ENCODE measurements at places on chromosomes 4 and X.

DNA sequence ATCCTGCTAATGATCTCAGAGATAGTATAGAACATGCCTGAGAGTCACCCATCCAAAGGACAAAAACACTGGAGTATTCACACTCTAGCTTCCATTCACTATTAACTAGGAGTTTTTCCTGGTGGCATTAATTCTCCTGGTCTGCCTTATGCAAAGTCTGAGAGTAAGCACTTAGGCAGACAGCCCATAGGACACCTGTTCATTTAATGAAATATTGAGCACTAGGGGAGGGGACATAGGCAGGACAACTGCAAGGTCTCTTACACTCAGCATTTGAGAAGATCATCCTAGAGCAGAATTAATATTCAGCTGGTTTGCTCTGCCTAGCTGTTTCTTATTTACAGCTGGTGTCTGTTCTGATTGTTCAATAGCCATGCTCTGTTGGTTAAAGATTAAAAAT is 508.5 kb downstream of the CENPC start:
- DNase-seq = no peak

- DNase-seq = peak; percentile 37
Measured at GRCh38 chrX:110341189-110342035, 17.2 kb upstream of the RTL9 start.

DNA sequence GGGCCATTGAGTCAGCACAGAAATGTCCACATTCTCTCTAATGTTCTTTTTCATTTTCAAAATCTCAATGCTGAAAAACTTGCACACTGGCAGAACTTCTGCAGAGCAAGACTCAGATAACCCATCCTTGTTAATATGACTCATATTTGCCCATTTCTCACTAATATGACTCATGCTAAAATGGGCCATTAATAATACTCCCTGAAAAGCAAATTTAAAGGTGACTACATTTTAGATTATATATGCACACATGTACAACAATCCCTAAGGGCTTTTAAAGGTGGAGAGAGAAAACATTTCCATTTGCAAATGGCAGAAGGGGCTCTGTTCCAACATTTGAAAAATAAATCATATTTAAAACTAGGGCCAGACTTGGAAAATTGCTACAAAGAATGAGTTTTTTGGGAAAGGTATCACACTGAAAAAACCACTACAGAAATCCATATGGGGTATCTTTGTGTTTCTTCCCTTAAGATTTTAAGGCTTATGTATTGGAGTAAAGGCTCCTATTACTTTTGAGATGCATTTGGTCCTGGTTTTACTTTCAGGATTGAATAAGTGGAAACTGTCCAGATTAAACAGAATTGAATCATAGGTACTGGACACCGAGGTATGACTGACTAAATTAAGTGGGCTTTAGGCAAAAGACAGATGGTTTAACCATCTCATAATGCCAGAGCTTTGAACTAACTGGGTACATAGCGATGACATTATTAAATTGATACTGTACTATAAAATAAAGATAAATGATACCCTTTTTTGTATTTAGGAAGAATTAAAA is 30.0 kb downstream of the TLR2 start:
- no peak for DNase-seq

- peak; percentile 62 for DNase-seq
Measured at GRCh38 chrX:49230500-49231232, 2.5 kb downstream of the CACNA1F start.

DNA sequence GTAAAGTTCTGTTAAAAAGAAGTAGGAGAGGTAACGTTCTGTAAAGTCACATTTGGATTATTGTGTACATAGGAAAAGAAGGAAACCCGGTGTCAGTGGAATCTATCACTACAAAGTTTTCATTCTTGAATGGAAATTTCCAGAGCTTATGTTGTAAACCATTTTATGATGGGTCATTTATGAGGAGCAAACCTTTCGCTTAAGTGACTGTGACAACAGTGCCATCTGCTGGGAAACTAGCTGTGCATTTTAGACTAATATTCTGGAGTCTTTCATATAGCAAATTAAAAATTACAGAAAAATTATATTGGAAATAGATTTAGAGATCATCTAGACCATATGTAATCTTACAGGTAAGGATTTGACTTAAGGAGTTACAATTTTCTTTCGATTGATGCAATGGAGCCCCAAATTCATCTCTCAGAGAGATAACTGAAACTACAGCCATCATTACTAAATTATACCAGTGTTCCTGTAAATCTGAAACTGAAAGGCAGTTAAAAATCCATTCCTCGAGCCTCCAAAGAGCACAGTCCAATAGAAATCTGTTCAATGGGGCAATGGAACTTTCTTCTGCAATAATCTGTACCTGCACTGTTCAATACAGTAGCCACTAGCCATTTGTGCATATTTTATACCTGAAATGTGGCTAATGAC is 26.9 kb downstream of the ASB9 start:
- peak; percentile 50 for DNase-seq

DNA sequence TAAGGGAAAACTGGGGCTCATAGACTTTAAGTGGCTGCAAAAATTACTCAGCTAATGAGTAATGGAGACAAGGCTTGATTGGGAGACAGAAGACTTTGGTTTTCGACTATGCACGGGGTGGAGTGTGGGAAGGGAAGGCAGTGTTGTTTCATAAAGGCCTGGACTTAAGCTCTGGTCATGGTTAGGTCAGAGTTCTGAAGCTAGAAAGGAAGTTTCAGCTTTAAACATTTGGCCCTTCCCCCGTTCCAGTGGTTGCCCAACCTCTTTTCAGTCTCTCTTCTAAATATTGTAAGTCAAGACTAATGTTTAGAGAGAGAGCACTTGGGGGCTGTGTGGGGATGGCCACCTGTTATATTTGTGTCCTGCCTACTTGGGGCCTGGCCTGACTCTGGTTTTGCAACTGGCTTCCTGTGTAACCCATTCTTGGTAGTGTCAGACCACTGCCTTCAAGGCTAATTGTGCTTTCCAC is 21.0 kb downstream of the MSN start:
- no peak for DNase-seq

DNA sequence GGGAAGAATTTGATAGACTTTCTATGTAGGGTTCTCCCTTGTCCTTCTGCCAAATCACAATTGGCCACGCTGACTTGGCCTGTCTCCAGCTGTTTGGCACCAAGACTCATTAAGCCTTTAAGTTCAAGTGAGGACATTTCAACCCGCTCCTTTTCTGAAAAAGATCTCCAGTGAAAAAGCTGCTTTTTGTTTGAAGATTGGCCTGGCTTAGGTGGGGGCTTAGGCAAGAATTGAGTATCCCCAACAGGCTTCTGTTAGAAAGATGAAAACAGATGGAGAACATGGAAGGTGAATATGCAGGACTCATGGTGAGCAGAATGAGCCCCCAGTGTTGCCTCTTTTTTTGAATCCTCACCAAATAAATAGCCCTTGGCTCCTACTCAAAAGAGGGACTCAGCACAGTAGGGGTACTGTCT is 28.5 kb upstream of the LIMCH1 start:
- no peak for DNase-seq

GRCh38 chr4:4995103-4995907 is 24.0 kb downstream of the CYTL1 start:
- DNase-seq = peak; percentile 57

- DNase-seq = no peak
Measured at GRCh38 chr4:38537666-38538065, 126.3 kb upstream of the KLF3 start.

DNA sequence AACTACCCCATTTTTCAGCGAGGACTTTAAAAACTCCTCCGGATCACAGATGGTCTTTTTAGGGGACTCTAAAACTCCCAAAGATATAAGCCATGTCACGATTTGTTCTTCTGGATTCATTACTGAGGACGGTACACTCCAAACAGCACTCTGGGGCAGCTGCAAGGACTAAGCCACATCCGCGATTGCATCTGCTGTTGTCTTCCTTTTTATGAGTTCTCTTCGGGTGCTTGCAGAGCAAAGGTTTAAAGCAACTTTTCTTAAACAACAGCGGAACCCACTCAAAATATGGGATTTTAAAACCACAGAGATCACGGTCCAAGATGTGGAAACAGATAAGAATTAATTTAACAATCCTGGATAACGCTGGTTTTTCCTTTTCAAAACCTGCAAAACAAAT is at the start of gene ARHGEF6:
Gene ARHGEF6, minus strand, starts transcription at position 170 of the 400 bp plus-strand sequence. Its CDS starts 50 bp downstream, at position 120.
- DNase-seq = peak; percentile 69

DNA sequence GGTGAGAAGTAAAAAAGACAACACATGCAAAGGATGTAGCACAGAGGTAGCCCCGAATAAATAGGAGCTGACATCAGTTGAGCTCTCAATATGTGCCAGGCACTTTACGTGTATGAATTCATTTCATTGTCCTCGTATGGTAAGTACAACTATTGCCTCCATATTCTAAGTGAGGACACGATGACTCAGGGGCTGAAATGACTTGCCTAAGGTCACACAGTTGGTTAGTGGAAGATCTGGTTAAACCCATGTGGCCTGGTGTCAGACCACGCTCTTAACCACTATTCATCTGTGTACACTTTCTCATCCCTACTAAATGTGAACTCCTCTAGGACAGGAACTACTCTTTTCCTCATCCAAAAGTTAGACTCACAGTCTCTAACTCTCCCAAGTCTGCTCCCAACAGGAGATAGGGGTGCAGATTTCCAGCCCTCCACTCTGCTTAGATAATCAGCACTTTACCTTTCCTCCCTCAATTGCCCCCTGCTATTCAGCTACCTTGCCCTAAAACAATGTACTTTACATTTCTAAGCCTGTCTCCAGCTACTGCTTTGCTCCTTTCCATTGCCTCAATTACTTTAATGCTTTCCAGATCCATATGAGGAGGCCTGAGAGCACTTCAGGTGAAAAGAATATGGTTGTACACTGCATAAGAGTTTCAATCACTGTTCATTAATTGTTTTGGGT is 58.8 kb upstream of the LHFPL1 start:
- DNase-seq = peak; percentile 61

- no peak for DNase-seq
Measured at GRCh38 chr4:38924353-38924752, 56.7 kb downstream of the FAM114A1 start.

- DNase-seq = peak; percentile 38
Measured at GRCh38 chr4:87051121-87051713, 116.4 kb downstream of the AFF1 start.

GRCh38 chr4:185518069-185518468 is 17.2 kb downstream of the PDLIM3 start:
- DNase-seq = no peak

DNA sequence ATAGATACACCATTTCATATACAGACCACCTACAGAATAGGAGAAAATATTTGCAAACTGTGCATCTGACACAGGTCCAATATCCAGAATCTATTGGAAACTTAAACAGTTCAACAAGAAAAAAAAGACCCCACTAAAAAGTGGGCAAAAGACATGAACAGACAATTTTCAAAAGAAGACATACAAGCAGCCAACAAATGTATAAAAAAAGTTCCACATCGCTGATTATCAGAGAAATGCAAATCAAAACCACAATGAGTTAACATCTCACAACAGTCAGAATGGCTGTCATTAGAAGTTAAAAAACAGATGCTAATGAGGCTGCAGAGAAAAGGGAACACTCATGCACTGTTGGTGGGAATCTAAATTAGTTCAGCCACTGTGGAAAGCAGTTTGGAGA is 36.8 kb downstream of the KIAA0232 start:
- no peak for DNase-seq

DNA sequence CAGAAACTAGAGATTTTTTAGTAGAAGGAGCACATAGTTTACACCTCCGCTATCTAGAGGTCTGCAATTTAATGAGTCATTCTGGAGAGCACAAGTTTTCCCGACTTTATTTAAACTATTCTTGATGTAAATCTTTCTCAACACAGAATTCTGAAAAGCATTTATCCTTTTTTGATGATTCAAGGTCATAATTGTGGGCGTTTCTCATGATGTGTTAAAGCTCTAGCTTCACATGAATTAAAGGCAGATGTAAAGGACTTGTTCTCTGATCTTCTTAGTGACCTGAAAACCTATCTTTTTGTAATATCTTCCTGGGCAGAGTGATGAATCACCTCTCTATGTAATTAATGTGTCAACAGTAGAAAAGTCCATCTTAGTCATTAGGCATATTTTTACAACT is 128.8 kb downstream of the COMMD8 start:
- DNase-seq = no peak

DNA sequence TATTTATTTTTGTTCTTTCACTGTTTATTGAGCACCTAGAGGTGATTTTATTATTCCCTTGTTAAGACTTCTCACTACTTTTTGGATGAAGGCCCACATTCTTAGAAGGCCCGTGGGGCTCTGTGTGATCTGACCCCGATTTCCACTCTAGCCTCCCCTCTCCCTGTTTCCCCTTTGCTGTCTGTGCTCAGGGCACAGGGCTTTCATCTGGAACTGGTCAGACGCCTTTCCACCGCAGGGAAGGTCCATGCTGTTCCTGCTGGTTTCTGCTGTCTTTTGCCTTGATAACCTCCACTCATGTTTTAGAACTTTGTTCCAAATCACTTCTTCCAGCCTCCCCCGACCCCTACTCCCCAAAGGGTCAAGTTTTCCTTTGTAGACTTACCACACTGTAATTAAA is 31.3 kb upstream of the ANAPC4 start:
- no peak for DNase-seq

DNA sequence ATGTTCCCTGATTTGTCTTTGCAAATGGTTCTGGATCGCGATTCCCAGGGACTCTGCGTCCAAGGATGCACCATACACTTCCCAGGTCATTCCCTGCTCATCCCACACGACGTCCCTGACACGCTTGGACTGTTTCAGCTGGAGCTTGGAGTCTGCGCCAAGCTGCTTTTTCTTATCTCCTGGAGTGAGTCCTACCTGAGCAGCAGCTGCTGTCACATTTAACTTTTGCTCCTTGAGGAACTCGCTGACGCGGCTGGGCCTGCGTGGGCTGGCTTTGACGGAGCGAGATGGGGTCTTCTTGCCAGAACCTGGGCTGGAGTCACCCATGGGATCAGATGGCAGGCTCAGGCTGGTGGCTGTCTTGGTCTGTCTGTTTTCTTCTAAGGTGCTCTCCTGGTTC is 59.6 kb downstream of the GPRIN3 start:
- DNase-seq = no peak

DNA sequence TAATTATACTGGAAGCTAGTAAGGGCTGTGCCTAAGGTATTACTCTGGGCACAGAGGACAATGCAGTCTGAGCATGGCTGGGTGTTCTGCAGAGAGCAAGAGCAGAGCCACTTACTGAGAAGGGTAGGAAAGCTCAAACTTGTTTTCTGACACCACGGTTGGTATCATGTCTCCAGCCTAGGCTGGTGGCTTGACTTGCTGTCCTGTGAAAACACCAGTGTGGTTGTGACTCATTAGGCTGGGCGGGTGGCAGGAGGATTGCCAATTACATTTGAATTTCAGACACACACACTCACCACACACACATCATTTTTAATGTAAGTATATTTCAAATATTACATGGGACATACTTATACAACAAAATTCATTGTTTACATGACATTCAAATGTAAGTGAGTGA is 19.7 kb upstream of the MTM1 start:
- peak; percentile 47 for DNase-seq

- DNase-seq = peak; percentile 7
Measured at GRCh38 chrX:9943420-9943819, 23.7 kb upstream of the CLDN34 start.

DNA sequence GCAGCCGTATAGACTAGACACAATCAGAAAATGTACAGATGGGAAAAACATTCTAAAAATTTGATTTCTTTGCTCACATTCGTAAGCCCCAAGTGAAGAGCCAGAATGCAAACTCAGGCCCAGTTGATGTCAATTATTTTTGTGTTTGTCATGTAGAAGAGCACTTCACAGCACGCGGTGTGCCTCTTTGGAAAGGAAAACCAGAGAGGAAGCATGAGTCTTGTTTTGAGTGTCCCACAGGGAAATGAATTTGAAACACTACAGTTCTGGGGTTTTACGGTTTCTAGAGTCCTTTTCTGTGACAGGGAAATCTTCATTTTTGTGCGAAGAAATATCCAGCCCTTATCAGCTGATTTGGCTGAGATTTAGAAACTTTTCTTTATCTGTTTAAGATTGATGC is 554.6 kb upstream of the BOD1L1 start:
- DNase-seq = no peak
